ENCODE measurements at places on chromosomes 12 and 14. TPM values are rescaled to one million over a fixed set of nuclear protein-coding genes. Genes with fewer than 3 reads are reported as not detected.

Gene PAX9
- not detected for polyA plus RNA-seq

- no peaks in the 10 kb centered on the region for H3K36me3 ChIP-seq
- DNase-seq, result no peak
- no peaks in the 10 kb centered on the region for H3K27me3 ChIP-seq
- no peak overlapping the region for H3K27ac ChIP-seq
Observed at GRCh38 chr12:131122631-131123030, 168.9 kb downstream of the ADGRD1 start.

Gene LBHD2
- polyA plus RNA-seq, result not detected

GRCh38 chr12:6967651-6968100 is 2.8 kb downstream of the PHB2 start:
- no peak overlapping the region for H3K4me3 ChIP-seq
- peaks cover 53% of the 10 kb centered on the region for H3K4me1 ChIP-seq
- H3K27me3 ChIP-seq, result no peaks in the 10 kb centered on the region
- H3K27ac ChIP-seq, result no peak overlapping the region
- no peak for DNase-seq
- peaks cover 42% of the 10 kb centered on the region for H3K36me3 ChIP-seq
